Activated T-helper 17 cell treated with anti-CD3 and anti-CD28 coated beads, Interleukin-2, amount 50 U/mL, for 72 hours (primary cell): ENCODE measurements at places on chromosomes 12 and 14. TPM values are rescaled to one million over a fixed set of nuclear protein-coding genes. Genes with fewer than 3 reads are reported as not detected.

DNA sequence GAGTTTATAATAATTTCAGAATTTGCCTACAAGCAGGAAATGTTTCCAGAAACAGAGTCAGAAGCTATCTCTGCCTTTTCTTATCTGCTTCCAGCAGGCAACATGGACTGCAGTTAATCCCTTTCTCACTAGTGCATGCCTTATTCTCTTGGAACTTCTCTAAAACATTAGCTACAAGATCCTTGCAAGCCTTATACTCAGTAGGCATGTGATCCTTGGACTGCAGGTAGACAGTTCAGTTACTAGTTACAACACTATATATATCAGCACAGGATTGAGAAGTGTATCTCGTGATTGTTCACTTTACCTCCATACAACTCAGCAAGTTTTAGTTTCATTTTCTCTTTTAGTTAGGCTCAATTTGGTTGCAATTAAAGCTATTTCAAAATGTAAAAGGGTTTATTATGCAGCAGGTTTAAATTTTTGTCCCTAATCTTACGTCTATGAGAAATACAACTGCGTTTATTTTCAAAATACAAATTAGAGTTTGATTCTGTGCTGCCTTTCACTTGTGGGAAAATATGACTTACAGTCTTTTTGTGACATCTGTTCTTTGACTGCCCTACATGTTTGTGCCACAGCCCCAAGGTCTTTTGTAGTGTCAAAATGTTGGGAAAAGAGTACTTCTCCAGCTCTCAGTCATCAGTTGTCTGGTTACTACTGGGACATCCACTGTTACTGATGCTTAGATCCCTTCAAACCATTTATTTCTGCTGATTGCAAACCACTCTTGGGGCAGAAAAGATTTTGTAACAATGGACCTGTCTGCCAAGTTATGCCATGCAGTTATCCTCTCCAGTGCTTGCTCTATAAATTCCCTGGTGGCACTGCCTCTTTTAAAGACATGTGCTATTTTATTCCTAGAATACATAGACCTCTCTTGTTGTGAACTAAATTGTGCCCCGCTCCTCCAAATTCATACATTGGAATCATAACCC is 709.0 kb upstream of the FOXG1 start:
- no peak for ATAC-seq

- no peak for ATAC-seq
These were observed 52.6 kb downstream of the SLCO1B3 start for GRCh38 chr12:20863056-20863455.

- no peak for ATAC-seq
These were observed 196.3 kb downstream of the PAX9 start for GRCh38 chr14:36857842-36858445.

GRCh38 chr14:82070040-82070439 is 536.4 kb upstream of the SEL1L start:
- no peak for ATAC-seq

The TUNAR gene
- not detected for total RNA-seq

The KRT86 gene
- total RNA-seq: 2.1 TPM

The OR6C2 gene
- not detected for total RNA-seq

The SRRM4 gene
- not detected for total RNA-seq
